ENCODE measurements at places on chromosomes 3 and 15.

- no peak for DNase-seq
Measured at GRCh38 chr3:157871838-157872460, 234.3 kb downstream of the SHOX2 start.

DNA sequence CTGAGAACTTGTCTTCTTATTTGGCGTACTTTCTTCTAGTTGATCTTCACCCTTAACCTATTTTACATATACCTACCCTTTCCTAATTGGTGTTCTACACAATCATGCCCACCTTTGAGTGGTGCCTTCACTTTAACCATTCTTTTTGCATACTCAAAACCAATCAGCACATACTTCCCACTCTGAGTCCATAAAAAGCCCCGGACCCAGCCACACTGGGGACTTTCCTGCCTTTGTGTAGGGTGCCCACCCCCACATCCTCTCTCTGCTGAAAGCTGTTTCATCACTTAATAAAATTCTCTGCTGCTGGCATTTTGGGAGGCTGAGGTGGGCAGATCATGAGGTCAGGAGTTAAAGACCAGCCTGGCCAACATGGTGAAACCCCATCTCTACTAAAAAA lies 15.9 kb upstream of the CHST2 start:
- DNase-seq = no peak

GRCh38 chr3:83821506-83821905 lies 1137.3 kb upstream of the CADM2 start:
- DNase-seq = no peak

- DNase-seq = no peak
Measured at GRCh38 chr3:346186-346585, 149.6 kb downstream of the CHL1 start.

GRCh38 chr3:98482717-98483482 lies 14.6 kb upstream of the OR5K2 start:
- DNase-seq = no peak

DNA sequence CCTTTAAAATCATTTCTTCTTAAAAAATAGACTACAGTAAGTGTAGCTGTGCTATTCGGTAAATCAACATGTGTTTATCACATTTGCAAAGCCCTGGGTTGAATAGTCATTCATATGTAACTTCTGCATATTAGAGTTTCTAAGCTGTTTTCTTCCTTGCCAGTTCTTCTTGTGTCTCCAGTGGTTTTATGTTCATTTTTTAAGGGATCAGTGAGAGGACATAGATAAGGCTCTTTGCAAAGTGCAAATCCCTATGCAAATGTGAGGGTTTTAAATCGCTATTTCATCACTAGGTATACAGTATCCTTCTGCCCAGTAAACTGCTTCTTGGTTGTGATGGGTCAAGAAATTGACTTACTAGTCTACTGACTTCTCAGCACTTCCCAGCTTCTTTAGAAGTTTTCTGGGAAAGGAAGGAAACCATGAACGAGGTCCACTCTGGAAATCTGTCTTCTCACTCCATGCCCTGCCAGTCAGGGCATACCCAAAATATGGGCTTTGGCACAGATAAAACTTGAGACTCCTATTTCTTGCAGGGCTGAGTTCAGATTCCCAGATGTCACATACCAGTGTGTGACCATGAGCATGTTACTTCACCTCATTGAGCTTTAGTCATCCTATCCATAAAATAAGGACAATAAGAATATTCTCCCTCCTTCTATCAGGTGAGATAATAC lies 38.8 kb upstream of the ADAMTS9 start:
- DNase-seq = no peak

- DNase-seq = no peak
Measured at GRCh38 chr3:37591116-37591781, 270.4 kb upstream of the CTDSPL start.

DNA sequence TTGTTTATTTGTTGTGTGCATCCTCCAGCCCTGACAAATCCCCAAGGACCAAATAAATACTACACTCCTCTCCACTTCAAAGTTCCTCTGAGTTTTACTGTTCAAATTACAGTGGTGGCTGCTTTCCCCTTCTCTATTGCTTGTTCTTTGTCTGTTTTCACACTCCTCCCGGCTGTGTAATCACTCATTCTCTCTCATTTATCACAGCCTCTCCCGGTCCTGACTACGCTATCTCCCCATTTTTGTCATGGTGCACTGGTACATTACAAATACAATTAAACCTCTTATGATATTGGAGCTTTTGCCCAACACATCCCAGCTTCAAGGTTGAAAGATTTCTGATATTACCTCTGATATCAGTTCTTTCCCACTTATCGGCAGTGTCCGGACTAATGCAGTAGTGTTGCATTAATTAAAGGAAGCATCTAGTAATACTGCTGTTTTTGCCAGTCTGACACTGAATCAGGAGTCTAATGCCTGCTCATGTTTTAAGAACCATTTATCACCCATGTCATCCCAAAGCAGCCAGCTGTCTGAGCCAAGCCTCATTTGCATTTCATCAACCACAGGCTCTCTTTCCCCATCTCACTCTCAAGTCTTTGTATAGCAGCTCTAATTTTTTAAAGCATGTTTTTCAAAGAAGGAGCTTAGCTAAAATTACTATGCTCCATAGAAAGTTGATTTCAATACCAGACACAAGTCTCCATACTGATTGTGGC lies 740.5 kb downstream of the ROBO2 start:
- no peak for DNase-seq
